ENCODE measurements at places on chromosomes 5 and 9. TPM values are rescaled to one million over a fixed set of nuclear protein-coding genes. Genes with fewer than 3 reads are reported as not detected.

RASA1 gene
- 29.3 TPM for total RNA-seq

GDF9 gene
- total RNA-seq, result 0.30 TPM

EDIL3 gene
- 470 TPM for total RNA-seq

PITX1 gene
- not detected for total RNA-seq

TYRP1 gene
- total RNA-seq, result not detected

SPINK4 gene
- total RNA-seq, result not detected

ZBED3 gene
- total RNA-seq, result 18.0 TPM

OR1J2 gene
- not detected for total RNA-seq

MEIKIN gene
- total RNA-seq, result not detected

TRPM3 gene
- not detected for total RNA-seq

C9orf50 gene
- total RNA-seq, result not detected

EGFLAM gene
- total RNA-seq, result not detected

SPAAR gene
- total RNA-seq, result 0.56 TPM

IL9 gene
- not detected for total RNA-seq

IFNA2 gene
- total RNA-seq, result not detected

ERP44 gene
- total RNA-seq, result 24.7 TPM

DMRT2 gene
- total RNA-seq, result not detected

OTULINL gene
- 1.3 TPM for total RNA-seq

PRLR gene
- 0.08 TPM for total RNA-seq

PCDHGC4 gene
- 2.8 TPM for total RNA-seq

GARIN3 gene
- total RNA-seq, result not detected

FAT2 gene
- total RNA-seq, result 38.4 TPM

LOX gene
- 75.8 TPM for total RNA-seq

HTR1A gene
- total RNA-seq, result not detected

FGFR4 gene
- 1.7 TPM for total RNA-seq

SLC36A3 gene
- total RNA-seq, result not detected

GLRA1 gene
- total RNA-seq, result not detected

PTGS1 gene
- 3.1 TPM for total RNA-seq

KIF20A gene
- total RNA-seq, result 16.4 TPM

CYLC2 gene
- not detected for total RNA-seq

INSL4 gene
- not detected for total RNA-seq

DIPK1B gene
- 11.4 TPM for total RNA-seq

NR4A3 gene
- total RNA-seq, result 2.4 TPM

RAD17 gene
- 30.6 TPM for total RNA-seq

PCDHGA2 gene
- 0.21 TPM for total RNA-seq

SPATA31D3 gene
- not detected for total RNA-seq

ASPN gene
- 129 TPM for total RNA-seq

ADRA1B gene
- 4.0 TPM for total RNA-seq

IER5L gene
- total RNA-seq, result 60.8 TPM

SLC6A7 gene
- not detected for total RNA-seq

NUTM2G gene
- not detected for total RNA-seq

SPINK7 gene
- total RNA-seq, result not detected

FST gene
- total RNA-seq, result 10.5 TPM

TGFBI gene
- total RNA-seq, result 267 TPM

STK32A gene
- total RNA-seq, result not detected

EQTN gene
- total RNA-seq, result not detected

CBY3 gene
- not detected for total RNA-seq

PURA gene
- total RNA-seq, result 11.5 TPM

TCF7 gene
- total RNA-seq, result 0.57 TPM

STPG3 gene
- total RNA-seq, result 0.50 TPM

C5orf52 gene
- not detected for total RNA-seq

EIF4E1B gene
- total RNA-seq, result not detected

SHC3 gene
- total RNA-seq, result 0.21 TPM

ST6GALNAC6 gene
- total RNA-seq, result 73.4 TPM

NCBP1 gene
- 42.2 TPM for total RNA-seq

MZB1 gene
- total RNA-seq, result not detected
